ENCODE measurements at places on chromosomes 3 and 15.

DNA sequence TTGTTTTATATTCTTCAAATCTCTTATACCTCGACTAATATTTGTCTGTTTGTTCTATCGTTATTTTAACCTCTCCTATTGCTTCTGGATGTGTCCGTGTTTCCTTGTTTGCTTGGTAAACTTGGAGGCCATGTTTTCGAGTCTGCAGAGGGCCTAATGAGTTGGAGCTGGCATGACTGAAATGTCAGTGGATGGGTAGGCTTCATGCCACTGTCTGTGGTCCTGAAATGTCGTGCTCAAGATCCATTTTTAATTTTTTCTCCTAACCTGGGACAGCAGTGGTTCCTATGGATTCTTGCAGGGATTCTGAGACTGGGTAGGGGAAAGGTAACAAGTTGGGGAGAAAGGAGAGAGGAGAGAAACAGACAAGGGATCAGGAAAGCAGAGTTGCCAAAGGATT lies 18.8 kb upstream of the GASK1A start:
- DNase-seq, result no peak

GRCh38 chr3:107760144-107760543 lies 237.4 kb downstream of the BBX start:
- DNase-seq, result no peak

GRCh38 chr3:141323936-141324704 lies 44.2 kb upstream of the ZBTB38 start:
- no peak for DNase-seq

DNA sequence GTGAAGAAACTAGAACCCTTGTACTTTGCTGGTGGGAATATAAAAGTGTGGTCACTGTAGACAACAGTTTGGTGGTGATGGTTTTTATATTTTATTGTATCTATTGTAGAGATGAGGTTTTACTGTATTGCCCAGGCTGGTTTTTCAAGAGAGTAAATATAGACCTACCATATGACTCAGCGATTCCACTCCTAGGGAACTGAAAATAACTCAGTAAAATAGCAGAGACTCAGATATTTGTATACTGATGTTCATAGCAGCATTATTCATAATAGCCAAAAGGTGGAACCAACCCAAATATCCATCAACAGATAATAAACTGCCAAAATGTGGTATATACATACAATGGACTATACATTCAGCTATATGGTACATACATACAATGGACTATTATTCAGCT lies 68.8 kb upstream of the IL12A start:
- DNase-seq, result no peak

DNA sequence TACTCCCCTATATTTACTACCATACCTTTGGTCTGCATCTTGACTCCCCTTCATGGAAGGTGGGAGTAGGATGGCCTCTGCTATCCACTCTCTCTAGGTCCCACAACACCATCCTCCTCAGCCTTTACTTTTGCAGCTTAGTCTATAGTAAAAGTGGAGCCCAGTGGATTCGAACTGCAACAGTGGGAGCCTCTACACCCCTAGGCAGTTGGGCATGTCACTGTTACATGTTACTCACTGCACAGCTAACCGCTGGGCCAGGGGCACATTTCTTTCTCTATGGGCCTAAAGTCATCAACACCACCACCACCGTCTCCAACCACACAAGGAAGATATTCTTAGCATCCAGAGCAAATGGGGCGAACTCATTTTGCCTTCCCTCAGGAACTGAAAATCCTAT lies 62.9 kb downstream of the KLF13 start:
- no peak for DNase-seq

GRCh38 chr15:29276366-29276765 lies 6.7 kb upstream of the NSMCE3 start:
- DNase-seq, result no peak

DNA sequence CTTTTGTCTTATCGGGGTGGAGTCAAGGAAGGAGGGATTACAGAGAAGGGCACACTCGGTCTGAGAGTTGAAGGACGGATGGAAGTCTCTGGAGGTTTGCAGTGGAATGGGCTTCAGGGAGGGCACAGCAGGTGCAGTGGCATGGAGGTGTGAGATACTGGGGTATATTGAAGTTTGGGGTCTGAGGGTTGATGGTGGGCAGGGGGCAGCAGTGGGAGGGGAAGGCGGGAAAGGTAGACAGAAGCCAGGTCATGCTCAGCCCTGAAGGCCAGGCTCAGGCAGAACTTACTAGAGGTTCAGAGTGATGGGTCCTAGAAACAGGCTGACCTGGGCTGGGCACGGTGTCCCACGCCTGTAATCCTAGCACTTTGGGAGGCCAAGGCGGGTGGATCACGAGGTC lies 52.7 kb downstream of the HRH1 start:
- DNase-seq, result no peak

GRCh38 chr3:114626751-114627150 lies 332.9 kb downstream of the TIGIT start:
- no peak for DNase-seq

DNA sequence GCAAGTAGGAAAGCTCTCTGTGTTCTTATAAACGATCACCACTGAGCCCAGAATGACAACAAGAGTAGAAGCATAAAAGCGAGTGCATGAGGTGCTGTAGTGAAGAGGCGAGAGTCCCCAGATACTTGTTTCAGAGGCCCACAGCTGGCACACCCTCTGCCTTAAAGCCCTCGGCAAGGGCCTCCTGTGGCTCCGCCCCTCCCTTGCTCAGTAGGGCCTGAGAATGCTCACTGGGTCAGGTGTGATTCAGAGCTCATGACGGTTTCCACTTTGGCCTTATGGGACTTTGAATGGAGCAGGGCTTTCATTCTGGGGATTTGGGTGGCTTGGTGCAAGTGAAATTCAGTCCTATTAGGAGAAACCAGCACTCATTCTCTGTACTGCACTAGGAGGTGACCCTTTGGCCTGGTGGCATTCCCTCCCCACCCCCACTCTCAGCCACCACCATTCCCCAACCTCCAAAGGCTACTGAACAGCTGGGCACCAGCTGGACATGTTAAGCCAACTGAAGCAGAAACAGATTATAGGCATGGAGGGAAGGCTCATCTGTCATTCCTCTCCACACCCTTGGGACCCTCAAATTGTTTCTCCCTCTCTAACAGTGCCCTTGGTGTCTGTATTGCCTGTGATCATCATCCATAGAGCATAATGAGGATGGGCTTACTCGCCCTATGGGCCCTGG lies 109.6 kb upstream of the CTDSPL start:
- no peak for DNase-seq

GRCh38 chr3:58608648-58609047 lies 31.5 kb upstream of the FAM107A start:
- no peak for DNase-seq

- DNase-seq, result no peak
These were observed 156.7 kb upstream of the MEF2A start for GRCh38 chr15:99409097-99409473.

- no peak for DNase-seq
These were observed 41.7 kb downstream of the ARIH1 start for GRCh38 chr15:72515591-72516389.

DNA sequence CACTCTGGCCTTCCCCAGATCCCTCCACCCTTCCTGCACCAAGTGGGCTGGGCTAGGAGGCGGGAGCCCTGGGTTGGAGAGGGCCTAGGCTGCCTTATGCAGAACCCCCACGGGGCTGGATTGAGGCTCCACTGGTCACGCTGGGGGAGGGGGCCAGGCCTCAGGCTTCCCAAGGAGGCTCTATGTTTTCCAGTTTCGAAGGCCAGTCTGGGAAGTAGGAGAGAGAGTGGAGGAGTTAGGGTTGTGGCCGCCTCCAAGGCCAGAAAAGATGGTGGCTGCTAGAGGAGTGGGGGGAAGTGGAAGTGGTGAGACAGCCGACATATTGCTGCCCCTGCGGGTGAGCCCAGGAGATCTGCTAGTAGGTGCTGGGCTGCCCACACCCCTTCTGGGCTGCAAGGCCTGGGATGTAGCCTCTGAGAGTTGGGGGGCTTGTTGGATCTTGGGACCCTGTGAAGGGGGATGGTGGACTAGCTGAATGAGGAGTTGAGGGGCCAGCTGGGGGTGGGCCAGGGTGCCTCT lies 1.2 kb downstream of the GNAI2 start:
- DNase-seq, result no peak

- DNase-seq, result no peak
These were observed 1144.7 kb downstream of the OTOL1 start for GRCh38 chr3:162641317-162641716.

GRCh38 chr15:99966815-99967214 lies 233.6 kb upstream of the LYSMD4 start:
- DNase-seq, result no peak

DNA sequence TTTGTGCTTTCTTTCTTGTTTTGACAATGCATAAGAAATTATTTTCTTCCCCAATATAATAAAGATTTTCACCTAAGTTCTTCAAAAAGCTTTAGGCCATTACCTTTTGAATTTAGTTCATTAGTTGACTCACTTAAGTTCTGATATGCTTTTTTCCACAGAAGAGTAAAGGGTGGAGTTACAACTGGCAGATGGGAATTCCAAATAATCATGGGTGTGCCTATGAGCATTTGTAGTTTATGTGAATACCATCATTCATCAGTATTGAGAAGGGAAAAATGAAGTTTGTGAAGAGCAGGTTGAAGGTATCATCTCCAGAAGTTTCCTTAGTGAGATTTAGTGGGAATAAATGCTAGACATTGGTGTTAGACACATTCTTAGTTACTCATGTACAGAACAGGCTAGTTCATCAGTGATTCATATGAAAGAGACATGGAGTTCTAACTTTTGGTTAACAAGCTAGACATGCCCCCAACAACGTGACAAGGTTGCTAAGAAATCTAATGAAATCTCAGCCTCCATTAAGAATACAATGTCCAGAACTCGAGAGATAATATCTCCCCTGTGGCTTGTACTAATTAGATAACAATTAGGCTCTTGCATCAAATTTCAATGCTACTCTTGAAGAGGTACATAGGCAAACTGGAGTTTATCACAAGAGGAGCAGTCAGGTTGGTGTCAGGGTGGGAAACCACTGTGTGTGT lies 16.9 kb upstream of the ALCAM start:
- no peak for DNase-seq

DNA sequence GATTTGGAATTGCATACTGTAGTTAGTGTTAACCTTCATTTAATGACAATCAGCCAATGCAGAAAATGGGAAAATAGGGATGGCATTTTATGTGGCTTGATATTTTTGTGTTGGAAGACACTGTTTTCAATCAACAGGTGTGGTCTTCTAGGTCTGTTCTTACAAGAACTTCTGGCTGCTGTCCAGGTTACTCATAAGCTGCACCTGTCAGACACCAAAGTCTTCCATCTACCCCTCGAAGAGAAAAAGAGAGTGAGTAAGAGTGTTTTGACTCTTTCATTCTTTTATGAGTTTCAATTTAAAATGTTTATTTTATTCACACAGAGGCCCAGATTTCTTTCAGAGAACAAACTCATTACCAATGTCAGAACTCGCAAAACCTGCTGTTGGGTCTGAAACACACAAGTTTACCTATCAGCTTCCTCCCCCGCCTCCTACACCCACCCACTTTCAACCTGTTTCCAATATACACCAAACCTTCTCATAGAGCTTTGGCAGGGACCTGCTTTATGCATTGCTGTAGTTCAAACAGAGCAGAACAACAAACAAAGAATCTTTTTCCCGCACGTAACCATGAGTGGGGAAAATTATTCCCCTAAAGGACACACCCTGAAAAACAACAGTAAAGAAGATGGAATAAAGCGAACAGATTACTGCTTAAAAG lies 767.7 kb upstream of the ALCAM start:
- DNase-seq, result no peak

Measured in stimulated activated CD8-positive, alpha-beta memory T cell treated with anti-CD3 and anti-CD28 coated beads, Interleukin-4, amount 100 ng/mL, for 24 hours (primary cell).